MM.1S (cell line): ENCODE measurements at places on chromosomes 3 and 15.

DNA sequence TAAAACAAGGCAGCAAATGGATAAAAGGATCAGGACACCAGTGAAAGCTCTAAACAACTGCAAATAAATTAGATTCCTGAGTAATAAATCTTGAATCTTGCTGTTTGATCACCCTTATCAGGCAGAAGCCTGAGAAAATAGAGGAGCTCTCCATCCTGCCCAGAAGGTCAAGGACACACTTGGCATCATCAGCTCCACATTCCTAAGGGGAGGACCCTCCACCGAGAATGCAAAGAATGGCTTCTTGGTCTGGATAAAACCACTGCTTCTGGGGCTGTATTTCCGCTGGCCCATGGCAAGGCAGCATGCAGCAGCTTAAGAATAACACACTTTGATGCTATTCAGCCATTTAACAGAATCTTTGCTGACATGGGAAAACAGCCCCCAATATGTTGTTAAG lies 108.9 kb upstream of the TSC22D2 start:
- DNase-seq: no peak

GRCh38 chr15:62889141-62889661 lies 153.3 kb upstream of the TPM1 start:
- DNase-seq: no peak

DNA sequence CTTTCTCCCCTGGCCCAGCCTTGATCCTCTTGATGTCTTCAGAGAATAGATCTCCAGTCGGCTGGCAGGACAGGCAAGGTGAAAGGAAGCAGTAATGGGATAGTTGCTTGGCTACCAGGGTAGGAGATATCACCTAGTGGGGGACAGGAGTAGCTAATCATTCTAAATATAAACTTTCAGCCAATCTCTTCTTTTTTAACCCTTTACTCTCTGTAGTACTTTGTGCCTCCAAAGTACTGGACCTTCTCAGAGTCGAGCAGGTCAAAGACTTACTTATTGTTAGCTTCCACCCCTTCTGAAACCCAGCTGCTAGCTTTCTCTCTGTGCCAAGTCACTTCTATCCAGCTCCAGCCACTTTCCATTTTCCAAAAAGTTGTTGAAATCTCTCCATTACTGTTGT lies 43.4 kb upstream of the FILIP1L start:
- no peak for DNase-seq

- no peak for DNase-seq
Measured at GRCh38 chr15:89964232-89964954, 36.7 kb upstream of the ZNF710 start.

- DNase-seq: no peak
Measured at GRCh38 chr3:189789432-189789831, 158.2 kb downstream of the TP63 start.

DNA sequence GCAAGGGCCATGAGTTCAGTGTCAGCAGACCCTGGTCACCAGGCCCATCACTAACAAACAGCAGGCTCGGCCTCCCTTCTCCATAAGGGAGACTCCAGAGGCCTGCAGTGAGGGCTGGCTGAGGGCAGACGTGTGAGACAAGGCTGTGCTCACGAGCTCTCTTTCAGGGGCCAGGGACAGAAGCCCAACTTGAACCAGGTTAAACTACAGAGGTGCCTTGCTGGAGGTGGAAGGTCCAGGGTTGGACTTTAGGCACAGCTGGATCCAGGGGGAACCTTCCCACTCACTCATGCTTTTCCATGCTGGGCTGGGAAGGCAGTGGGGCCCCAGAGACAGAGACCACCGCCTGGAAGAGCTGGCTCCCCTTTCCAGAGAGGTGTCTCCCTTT lies 19.0 kb downstream of the CFAP100 start:
- DNase-seq: no peak

DNA sequence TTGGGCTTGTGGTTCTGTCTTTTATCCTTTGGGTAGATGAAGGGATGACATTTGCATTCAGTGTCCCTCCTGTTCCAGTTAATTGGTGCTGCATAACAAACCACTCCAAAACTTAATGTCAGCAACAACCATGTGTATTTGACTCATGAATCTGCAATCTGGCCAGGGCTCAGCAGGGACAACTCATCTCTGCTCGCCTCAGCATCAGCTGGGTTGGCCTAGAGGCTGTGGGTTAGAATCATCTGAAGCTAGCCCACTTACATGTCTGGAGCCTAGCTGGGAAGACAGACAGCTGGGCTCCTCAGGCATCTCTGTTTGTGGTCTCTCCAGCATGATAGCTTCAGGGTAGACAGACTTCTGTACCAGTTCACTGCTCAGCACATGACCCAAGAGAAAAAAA lies 92.0 kb downstream of the TMEM108 start:
- no peak for DNase-seq

GRCh38 chr3:195183071-195183776 lies 87.7 kb downstream of the XXYLT1 start:
- DNase-seq: no peak

DNA sequence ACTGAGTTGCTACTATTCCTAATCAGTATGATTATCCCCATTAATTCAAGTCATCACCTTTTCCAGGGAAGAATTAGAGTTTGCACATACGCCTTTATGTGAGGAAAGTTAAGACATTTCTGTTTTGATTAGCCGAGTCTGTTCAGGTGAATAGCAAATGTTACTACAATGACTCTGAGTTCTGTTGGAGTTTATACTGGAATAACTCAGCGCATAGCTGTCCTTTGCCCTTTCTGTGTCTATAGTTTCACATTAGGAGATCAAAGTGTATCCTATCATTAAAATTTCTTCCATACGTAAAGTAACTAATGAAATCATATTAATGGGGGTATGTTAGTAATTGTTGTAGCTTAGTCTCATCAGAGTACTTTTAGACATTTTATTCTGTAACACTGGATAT lies 4.9 kb downstream of the RAB8B start:
- no peak for DNase-seq

DNA sequence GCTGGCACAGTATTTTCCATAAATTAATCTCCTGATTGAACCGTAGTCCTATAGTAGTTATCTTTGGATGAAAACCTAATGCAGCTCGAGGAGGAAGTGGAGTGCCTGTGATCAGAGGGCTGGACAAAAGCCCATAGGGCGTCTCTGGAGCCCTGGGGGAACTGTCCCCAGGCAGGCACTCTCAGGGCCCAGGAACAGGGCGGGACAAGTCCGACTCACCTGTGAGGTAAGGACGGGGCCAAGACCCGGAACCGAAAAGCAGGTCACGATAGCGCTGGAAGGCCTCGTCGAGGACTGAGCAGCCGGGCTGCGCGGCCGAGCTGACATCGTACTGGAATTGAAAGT lies 341 bp downstream of the HEXA start:
- no peak for DNase-seq

DNA sequence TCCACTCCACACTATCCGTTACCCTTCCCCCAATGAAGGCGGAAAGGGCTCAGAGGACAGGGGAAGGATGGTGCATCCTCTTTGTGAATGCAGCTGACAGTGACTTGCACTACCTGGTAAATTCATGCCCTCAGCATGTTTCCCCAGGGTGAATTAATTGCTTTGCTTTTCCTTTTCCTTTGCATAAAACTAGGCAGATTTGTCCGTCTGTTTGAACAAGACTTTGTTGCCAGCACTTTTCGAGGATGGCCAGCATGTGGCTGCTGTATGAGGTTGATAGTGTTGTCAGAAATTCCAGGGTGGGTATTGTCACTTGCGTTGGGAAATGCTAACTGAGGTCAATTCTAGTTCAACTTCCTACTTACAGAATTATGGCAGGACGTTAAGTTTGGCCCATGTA lies 79.0 kb upstream of the RARB start:
- no peak for DNase-seq
